ENCODE measurements at places on chromosomes 5 and 9. TPM values are rescaled to one million over a fixed set of nuclear protein-coding genes. Genes with fewer than 3 reads are reported as not detected.

IL3 gene
- total RNA-seq = not detected

GRCh38 chr5:153779836-153780235 lies 258.9 kb downstream of the FAM114A2 start:
- H3K36me3 ChIP-seq = no peaks in the 10 kb centered on the region
- H3K4me3 ChIP-seq = no peak overlapping the region
- DNase-seq = no peak
- H3K4me1 ChIP-seq = peaks cover 16% of the 10 kb centered on the region
- H3K27ac ChIP-seq = no peak overlapping the region
- no peaks in the 10 kb centered on the region for H3K27me3 ChIP-seq

- H3K4me3 ChIP-seq = no peak overlapping the region
- no peaks in the 10 kb centered on the region for H3K4me1 ChIP-seq
- no peak overlapping the region for H3K27ac ChIP-seq
- no peaks in the 10 kb centered on the region for H3K27me3 ChIP-seq
- no peak for DNase-seq
- peaks cover 3% of the 10 kb centered on the region for H3K36me3 ChIP-seq
These were observed 46.4 kb upstream of the WWC1 start for GRCh38 chr5:168244838-168245559.

GRCh38 chr5:120769312-120769872 lies 305.3 kb downstream of the PRR16 start:
- no peak overlapping the region for H3K4me3 ChIP-seq
- no peak overlapping the region for H3K27ac ChIP-seq
- H3K4me1 ChIP-seq = no peaks in the 10 kb centered on the region
- H3K36me3 ChIP-seq = no peaks in the 10 kb centered on the region

- H3K4me1 ChIP-seq = no peaks in the 10 kb centered on the region
- H3K27me3 ChIP-seq = no peaks in the 10 kb centered on the region
- H3K27ac ChIP-seq = no peak overlapping the region
- no peak overlapping the region for H3K4me3 ChIP-seq
These were observed 151.9 kb downstream of the MACROH2A1 start for GRCh38 chr5:135246923-135247795.

DNA sequence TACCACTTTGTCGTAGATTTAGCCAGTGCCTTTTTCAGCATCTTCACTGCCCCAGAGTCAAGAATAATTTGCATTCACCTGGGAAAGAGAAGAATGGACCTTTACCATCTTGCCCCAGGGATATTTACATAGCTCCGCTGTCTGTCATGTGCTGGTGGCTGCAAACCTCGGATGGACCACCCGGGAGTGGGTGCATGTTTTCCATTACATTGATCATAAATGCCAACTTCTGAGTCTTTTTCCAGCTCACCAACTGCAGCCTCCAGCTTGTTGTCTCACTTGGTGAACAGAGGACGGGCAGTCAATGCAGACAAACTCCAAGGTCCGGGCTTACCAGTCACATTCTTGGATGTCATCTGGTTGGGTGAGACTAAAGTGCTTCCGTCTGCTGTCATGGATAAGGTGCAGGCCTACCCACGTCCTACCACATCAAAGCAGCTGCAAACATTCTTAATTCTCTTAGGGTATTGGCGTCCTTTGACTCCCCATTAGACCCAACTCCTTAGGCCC lies 155.8 kb upstream of the APC start:
- no peaks in the 10 kb centered on the region for H3K36me3 ChIP-seq
- H3K27me3 ChIP-seq = no peaks in the 10 kb centered on the region
- no peak for DNase-seq
- no peak overlapping the region for H3K4me3 ChIP-seq
- no peaks in the 10 kb centered on the region for H3K4me1 ChIP-seq

GRCh38 chr5:180119903-180120236 lies 48.3 kb upstream of the RNF130 start:
- no peak overlapping the region for H3K4me3 ChIP-seq
- H3K27ac ChIP-seq = no peak overlapping the region
- no peaks in the 10 kb centered on the region for H3K27me3 ChIP-seq
- no peak for DNase-seq

ARID3C gene
- not detected for total RNA-seq

DNA sequence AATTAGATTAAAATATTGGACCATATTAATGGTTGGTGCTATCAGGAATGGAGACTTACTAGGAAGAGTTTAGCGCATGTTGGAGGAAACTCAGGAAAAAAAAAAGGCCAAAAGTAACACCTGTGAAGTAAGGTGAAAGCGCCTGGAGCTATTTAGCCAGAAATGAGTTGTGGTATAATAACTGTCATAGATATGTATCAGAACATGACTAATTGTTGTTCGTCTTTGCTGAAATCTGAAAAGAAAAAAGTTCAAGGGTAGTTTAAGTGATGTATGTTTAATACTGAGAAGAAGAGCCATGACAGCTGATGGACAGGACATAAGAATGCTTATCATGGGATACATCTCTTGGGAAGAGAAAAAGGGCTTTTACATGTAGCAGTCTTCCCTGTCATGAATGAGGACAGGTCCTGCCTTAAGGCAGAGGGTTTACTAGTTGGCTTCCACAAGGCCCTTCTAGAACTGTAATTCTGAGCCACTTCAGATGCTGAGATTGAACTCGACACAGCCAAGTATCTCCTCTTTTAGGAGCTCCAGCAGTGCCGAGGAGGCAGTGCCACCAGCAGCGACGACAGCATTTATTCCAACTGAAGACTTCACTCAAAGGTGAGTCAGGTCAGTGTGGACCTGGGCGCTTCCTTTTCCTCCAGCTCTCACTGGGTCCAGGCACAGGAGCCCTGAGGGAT lies 940 bp upstream of the CAMK4 start:
- peak overlapping the region; percentile 72 for H3K4me3 ChIP-seq
- no peaks in the 10 kb centered on the region for H3K4me1 ChIP-seq
- no peak for DNase-seq
- H3K27me3 ChIP-seq = peaks cover 7% of the 10 kb centered on the region

G3BP1 gene
- 439 TPM for total RNA-seq

IFNA14 gene
- total RNA-seq = not detected

DNA sequence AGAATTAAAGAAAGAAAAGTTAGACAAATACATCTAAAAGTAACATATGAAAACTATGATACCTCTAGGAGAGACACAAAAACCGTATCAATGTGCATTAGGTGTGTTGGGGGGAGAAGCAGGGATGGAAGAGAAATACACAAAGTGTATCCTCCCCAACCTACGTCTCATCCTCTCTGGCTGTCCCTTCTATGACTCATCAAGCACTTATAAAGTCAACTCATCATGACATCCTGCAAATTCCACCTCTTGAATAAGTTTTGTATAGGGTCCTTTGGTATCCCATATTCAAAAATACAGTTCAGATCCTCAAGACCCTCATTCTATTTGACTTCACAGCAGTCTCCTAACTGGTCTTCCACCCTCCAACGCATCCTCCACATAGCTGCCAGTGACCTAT lies 917.6 kb upstream of the DMAC1 start:
- DNase-seq = no peak
- peaks cover 2% of the 10 kb centered on the region for H3K4me1 ChIP-seq

GRCh38 chr5:146041180-146041789 lies 64.1 kb downstream of the PLAC8L1 start:
- no peak overlapping the region for H3K27ac ChIP-seq
- no peaks in the 10 kb centered on the region for H3K36me3 ChIP-seq
- no peak for DNase-seq
- H3K4me1 ChIP-seq = no peaks in the 10 kb centered on the region
- H3K27me3 ChIP-seq = no peaks in the 10 kb centered on the region
- no peak overlapping the region for H3K4me3 ChIP-seq

GABRA6 gene
- not detected for total RNA-seq

GRCh38 chr5:36239370-36240293 lies 2.1 kb downstream of the NADK2 start:
- H3K36me3 ChIP-seq = peaks cover 16% of the 10 kb centered on the region
- H3K27ac ChIP-seq = no peak overlapping the region
- no peaks in the 10 kb centered on the region for H3K4me1 ChIP-seq
- DNase-seq = no peak
- no peaks in the 10 kb centered on the region for H3K27me3 ChIP-seq

DNA sequence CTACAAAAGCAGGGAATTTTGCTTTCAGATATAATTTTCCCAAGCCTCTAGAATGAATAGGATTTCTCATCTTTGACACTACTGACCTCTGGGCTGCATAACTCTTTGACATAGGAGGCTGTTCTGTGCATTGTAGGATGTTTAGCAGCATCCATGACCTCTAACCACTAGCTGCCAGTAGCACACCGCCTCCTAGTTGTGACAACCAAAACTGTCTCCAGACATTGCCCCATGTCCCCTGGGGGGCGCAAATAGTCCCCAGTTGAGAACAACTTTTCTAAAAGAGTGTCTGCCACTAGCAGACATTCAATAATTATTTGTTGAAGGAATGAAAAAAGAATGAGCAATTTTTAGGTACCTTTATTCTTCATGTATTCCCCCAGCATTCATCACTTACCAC lies 51.8 kb downstream of the POU4F3 start:
- DNase-seq = peak; percentile 62
- no peaks in the 10 kb centered on the region for H3K36me3 ChIP-seq
- H3K4me1 ChIP-seq = no peaks in the 10 kb centered on the region
- no peak overlapping the region for H3K27ac ChIP-seq

DNA sequence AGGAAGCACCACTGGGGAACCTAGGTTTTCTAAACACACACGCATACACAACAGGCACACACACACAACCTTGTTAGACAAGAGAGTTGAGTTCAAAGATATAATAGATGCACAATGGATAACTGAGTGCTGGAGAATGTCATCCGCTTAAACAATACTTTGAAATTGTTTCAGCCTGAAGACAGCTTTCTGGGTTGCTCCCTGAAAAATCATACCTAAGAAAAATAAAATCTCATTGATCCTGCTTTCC lies 126.1 kb downstream of the TMEM161B start:
- H3K4me1 ChIP-seq = peaks cover 4% of the 10 kb centered on the region
- H3K27ac ChIP-seq = no peak overlapping the region
- no peak overlapping the region for H3K4me3 ChIP-seq
- H3K27me3 ChIP-seq = peaks cover 50% of the 10 kb centered on the region
- H3K36me3 ChIP-seq = no peaks in the 10 kb centered on the region

FOXI1 gene
- total RNA-seq = not detected

FOXD4 gene
- 0.22 TPM for total RNA-seq

- H3K4me3 ChIP-seq = no peak overlapping the region
- H3K4me1 ChIP-seq = no peaks in the 10 kb centered on the region
- no peak for DNase-seq
- H3K36me3 ChIP-seq = peaks cover 20% of the 10 kb centered on the region
These were observed 167.9 kb downstream of the HTR1A start for GRCh38 chr5:63794296-63794695.

CDH18 gene
- total RNA-seq = 0.61 TPM

PCDHGA7 gene
- total RNA-seq = 0.83 TPM

GRCh38 chr5:137901011-137901817 lies 12.0 kb downstream of the PKD2L2 start:
- no peaks in the 10 kb centered on the region for H3K4me1 ChIP-seq
- DNase-seq = no peak
- no peaks in the 10 kb centered on the region for H3K27me3 ChIP-seq
- no peak overlapping the region for H3K27ac ChIP-seq
- H3K4me3 ChIP-seq = no peak overlapping the region
- no peaks in the 10 kb centered on the region for H3K36me3 ChIP-seq

DNA sequence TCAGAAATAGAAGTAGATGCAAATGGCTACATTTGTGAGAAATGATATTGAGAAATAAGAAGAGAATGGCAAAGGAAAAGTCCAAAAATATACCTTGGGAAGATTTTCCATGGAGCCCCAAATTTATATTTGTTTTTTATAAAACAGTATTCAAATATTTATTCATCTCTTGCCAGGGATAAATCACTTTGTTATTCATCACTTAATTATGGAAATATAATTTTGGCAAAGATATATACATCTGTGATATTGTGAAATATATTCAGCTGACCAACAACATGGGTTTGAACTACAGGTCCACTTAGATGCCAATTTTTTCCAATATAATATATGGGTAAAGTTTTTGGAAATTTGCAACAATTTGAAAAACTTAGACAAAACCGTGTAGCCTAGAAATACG lies 19.7 kb upstream of the RAPGEF6 start:
- no peak for DNase-seq
- H3K36me3 ChIP-seq = peaks cover 21% of the 10 kb centered on the region
- H3K4me3 ChIP-seq = no peak overlapping the region
- H3K4me1 ChIP-seq = no peaks in the 10 kb centered on the region

Data from H9 (cell line).